Jurkat, Clone E6-1 (cell line): ENCODE measurements at places on chromosomes 13 and 19.
A peak's percentile ranks its signal among the peaks of the same experiment; 100 is the strongest.

- no peak for DNase-seq
Observed at GRCh38 chr13:43664700-43665191, 122.0 kb downstream of the ENOX1 start.

GRCh38 chr13:51071493-51071892 lies 39.6 kb downstream of the C13orf42 start:
- DNase-seq: no peak

- no peak for DNase-seq
Observed at GRCh38 chr13:105031306-105031705, 1504.2 kb downstream of the EFNB2 start.

DNA sequence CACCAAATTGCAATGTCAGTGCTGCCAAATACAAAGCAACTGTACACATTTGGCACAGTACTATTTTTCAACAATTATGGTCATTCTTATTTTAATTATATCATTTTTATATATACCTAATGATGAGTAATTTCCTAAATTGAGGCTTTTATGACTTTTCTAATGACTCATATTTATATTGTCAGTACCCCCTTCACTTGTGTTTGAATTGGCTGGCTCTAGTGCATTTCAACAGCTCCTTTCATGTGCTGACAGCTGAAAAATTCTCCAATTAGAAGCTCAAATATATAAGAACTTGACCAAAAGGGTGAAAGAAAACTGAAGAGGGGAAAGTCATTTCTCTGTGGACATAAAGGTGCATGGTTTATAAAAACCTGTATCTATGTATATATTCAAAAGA lies 263.3 kb downstream of the SLITRK1 start:
- no peak for DNase-seq

DNA sequence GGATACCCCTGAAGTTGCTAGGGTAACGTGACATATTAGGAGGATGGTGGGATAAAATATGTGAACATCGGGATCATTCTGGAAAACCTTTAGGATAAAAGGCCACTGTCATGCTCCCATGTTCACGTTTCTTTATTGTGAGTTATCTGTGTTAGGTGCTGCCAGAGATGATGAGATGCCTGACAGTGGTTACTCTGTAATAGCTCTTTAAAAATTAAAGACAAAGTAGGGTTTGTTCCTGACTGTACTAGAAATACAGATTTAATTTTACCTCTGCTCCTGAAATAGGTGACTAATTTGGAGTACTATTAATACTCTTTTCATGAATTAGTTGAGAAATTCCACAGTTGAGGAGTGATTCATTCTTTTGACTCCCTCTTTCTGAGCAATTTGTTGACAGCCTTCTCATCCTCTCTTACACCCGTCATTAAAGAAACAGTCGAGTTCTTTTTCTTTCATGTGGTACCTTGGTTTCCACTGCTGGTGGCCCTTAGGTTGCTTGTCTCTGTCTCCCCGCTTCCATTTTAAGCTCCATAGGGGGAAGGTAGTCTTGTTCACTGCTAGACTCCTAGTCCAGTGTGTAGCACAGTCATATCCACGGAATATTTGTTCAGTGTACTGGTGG lies 28.4 kb downstream of the SAE1 start:
- peak; percentile 80 for DNase-seq

- DNase-seq: no peak
Observed at GRCh38 chr19:10773969-10774368, 56.1 kb downstream of the DNM2 start.

DNA sequence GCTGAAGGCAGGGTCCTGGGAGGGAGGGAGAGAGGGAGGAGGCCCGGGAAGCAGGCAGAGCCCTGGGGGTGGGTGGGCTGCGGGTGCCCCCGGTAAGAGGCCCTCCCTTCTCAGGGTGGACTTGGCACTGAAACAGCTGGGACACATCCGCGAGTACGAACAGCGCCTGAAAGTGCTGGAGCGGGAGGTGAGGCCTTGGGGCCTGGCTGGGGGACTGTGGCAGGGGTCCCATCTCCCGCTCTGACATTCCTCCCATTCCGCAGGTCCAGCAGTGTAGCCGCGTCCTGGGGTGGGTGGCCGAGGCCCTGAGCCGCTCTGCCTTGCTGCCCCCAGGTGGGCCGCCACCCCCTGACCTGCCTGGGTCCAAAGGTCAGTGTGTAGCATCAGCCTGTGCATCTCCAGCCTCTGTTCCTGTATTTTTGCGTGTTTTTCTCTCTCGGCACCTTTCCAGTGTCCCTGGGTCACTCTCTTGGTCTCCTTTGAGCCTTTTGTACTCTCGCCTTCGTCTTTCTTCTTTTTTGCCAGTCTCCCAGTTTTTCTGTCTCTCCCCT lies 53.4 kb downstream of the TRPM4 start:
- no peak for DNase-seq

DNA sequence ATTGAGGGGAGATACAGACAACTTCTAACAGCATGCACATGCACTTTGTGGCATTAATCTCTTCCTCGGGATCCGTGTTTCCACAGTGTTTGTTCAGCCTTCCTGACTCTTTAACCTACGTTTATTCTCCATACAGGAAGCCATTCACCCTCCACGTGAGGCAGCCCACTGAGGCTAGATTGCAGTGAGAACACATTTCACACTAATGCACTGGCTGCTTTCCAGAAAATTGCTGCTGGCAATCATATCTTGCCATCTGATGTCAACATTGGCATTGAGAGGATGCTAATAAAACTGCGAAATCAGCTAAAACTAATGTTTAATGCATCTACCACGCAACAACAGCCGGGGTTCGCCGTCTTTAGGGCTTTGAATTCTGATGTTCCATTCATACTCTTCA lies 30.0 kb downstream of the DCLK1 start:
- no peak for DNase-seq

- no peak for DNase-seq
Observed at GRCh38 chr13:72071713-72072112, 204.7 kb upstream of the DACH1 start.

- DNase-seq: no peak
Observed at GRCh38 chr13:51323824-51324511, 15.5 kb upstream of the SERPINE3 start.

DNA sequence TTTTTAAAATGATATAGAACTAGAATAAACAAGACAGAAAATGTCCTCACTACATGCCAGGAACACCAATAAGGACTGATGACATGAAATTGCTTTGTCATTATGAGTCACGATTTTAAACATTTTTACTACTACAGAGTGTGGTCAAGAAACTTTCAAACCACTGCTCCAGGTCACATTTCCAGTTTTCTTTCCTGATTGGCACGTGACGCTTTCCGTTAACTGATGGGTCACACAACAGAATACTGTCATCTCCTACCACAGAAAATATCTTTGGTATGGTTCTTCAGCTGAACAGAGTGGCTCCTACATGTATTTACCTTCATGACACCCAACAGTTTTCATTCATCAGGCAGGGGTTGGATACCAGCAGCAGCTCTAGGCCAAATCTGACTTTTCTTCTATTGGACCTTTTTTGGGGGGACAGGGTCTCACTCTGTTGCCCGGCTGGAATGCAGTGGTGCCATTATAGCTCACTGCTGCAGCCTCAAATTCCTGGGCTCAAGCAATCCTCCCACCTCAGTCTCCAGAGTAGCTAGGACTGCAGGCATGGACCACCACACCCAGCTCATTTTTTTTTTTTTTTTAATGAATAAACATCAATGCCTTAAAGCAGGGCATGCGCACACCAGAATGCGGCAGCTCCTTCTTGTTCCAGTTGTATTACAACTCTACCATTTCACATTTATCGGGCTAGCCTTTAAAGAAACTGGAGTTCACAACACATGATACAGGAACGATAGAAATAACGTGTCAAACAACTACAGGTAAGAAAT lies 147.4 kb downstream of the RNF17 start:
- no peak for DNase-seq
